ENCODE measurements at places on chromosomes 2 and 18. TPM values are rescaled to one million over a fixed set of nuclear protein-coding genes. Genes with fewer than 3 reads are reported as not detected.

DNA sequence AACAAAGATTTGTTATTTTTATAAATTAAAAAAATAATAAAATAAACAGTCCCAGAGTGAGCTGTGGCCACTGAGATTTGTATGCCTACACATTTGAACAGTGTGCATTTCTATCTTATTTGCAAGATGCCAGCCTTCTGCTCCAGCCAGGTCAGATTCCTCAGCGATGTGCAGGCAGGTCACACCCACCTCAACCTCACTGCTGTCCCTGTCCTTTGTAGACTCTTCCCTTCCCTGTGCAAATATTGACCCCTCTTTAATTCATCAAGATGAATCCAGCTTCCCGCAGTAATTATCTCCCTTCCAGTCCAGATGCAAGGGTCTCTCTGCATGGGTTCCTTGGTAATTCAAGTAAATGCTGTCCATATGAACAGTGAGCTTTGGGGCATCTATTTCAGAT, 256.2 kb downstream of the PIEZO2 start:
- DNase-seq = no peak

GRCh38 chr2:7146151-7146550, 228.9 kb downstream of the RNF144A start:
- peak; percentile 18 for DNase-seq

GRCh38 chr18:59927246-59927825, 27.5 kb downstream of the PMAIP1 start:
- peak; percentile 49 for DNase-seq

DNA sequence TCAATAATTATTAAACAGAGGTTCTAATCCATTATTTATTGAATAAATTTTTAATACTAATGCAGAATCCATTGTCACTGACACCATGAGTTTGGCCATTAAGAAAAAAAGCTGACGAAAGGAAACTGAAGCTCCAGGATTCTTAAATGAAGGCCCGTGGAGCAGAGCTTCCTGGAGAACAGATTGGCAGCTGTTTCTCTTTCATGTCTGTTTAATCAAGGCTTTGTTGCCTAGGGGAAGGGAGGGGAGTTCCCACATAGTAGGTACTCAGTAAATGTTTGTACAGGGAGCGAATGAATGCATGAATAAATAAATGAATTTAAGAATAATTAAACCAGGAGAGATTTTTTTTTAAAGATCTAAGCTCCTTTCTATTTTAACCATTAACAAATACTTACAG, 315.1 kb upstream of the KLHL29 start:
- no peak for DNase-seq

DNA sequence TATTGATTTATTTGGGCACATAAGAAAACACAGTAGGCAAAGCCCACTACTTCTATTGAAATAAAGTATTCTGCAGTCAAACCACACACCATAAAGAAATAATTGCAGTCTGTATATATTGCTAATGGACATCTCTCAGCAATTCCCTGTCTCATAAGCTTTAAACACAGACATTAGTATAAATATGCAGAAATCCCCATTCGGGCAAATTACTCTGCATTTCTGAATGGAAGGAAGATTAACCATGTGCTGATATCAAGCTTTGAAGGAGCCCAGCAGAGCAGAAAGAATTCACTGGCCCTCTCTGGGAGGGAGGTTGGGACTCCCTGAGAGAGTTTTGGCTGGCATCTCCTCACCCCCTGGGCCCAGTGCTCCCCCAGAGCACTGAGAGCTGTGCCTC, 269.6 kb downstream of the ATAD2B start:
- no peak for DNase-seq

- peak; percentile 56 for DNase-seq
Measured at GRCh38 chr2:31138037-31138962, at the start of gene GALNT14. TSS of gene GALNT14 (minus strand) at chr2:31138440. CDS start at chr2:31138086, 354 bp downstream.

RNU2-63P gene
- not detected for total RNA-seq

TEX44 gene
- total RNA-seq = not detected

DNA sequence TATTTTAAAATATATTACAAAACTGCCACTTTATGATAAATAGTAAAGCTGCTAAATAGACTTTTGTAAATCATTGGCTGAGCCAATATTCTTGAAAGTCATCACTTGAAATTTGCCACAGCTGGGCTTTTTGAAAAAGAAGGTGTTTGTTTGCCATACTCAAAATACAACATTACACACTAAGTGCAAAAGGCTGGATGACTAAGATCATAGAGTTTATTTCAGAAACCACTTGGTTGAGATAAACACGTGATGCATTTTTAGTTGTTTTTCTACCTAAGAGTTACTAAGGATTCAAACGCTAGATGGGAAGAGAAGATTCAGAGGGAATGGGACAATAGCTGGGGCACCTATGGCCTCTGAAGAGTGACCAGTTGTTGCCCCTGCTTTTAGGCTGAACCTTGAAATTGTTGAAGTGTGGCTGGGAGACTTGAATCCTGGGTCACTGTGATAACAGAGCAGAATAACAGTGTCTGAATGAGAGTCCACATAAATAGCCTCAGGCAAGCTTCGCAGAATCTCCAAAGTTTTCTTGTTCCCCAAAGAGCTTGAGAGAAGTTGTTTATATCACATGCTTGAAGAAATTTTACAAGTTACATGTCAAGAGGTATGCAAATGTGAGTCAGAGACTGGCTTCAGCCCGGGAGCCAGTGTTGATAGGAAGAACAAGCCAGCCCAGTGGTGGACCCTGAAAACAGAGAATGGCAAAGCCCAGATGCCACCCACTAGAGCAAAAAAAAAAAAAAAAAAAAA, 409.8 kb downstream of the GPD2 start:
- peak; percentile 15 for DNase-seq

DNA sequence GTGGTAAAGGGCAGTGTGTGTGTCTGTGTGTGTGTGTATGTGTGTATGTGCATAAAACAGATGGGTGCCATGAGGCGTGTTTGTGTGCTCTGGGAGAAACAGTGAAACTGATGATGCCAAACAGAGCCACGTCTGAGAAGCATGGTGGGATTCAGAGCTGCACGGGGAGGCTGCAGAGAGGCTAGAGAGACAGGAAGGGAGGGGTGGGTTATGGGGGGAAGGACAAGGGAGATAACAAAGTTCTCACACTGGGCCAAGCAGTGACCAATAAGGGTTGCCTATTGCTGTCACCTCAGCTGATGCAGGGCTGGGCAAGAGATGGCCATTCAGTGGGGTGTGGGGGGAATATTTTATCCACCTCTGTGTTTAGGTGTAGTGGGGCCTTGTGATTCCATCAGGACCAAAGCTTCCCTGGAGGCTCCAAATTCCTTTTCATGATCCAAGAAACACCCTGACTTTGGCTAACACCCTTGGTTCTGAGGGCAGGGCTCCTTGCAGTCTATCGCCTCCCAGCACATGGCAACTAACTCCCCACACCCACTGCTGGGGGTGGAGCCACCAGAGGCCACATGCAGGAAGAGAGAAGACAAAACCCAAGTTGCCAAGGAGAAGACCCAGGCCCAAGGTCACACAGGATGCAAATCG, 54.2 kb upstream of the POMC start:
- no peak for DNase-seq

DNA sequence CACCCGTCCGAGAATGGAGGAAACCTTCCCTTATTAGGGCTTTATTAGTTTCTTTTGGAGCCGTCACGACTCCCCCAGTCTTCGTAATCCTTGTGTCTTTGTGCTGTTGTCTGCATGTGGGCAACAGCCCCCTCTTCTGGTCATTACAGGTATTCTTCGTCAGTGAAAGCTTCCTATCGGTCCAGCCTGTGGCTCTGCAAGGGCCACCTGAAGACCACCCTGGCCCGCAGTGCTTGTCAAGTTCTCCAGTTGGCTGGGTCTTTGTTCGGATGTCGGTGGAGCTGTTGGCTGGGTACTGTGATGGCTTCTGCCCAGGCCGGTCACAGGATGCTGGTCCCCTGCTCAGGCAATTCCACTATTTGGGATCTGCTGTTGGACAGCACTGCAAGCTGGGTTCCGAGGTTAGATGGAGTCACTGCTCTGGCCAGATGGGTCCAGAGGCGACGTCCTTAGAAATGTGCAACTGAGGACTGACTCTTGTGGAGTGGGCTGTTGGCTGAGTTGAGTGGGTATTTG, 19.2 kb downstream of the E2F6 start:
- peak; percentile 36 for DNase-seq

PPM1B gene
- 78.3 TPM for total RNA-seq

- DNase-seq = no peak
Measured at GRCh38 chr2:138124521-138124920, 160.2 kb downstream of the HNMT start.

GRCh38 chr2:231514951-231515297, 15.3 kb downstream of the NMUR1 start:
- no peak for DNase-seq

DNA sequence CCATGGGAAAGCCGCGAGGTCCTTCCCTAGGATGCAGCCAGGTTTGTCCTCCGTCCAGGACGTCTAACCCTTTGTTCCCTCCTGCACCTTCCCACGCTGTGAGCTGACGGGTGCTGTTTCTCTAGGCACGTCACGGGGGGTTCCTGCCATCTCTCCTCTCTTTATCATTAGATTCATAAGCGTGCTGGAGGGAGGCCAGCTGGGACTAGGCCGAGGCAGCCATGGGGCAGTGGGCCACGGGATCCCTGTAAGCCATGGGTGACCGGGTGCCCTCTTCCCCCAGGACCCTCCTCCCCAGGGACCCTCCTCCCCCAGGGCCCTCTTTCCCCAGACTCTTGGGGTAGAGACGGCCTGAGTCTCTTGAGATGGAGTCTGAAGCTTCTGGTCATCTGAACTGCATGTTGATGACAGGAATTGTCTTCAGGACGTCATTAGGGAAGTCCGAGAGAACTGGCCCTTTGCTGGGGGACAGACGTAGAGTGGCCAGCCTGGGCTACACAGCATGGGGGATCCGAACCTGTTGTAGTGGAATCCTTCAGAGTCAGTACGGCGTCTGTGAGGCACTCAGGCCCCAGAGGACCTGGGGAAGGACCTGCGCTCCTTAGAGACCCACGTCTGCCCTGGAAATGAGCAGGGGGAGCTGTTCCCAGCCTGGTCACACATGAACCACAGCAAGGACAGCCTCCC, 108.1 kb downstream of the TPO start:
- no peak for DNase-seq

- DNase-seq = peak; percentile 42
Measured at GRCh38 chr2:207122651-207123334, 43.0 kb downstream of the KLF7 start.

GRCh38 chr2:78061732-78062131, 539.6 kb upstream of the LRRTM4 start:
- no peak for DNase-seq

DNA sequence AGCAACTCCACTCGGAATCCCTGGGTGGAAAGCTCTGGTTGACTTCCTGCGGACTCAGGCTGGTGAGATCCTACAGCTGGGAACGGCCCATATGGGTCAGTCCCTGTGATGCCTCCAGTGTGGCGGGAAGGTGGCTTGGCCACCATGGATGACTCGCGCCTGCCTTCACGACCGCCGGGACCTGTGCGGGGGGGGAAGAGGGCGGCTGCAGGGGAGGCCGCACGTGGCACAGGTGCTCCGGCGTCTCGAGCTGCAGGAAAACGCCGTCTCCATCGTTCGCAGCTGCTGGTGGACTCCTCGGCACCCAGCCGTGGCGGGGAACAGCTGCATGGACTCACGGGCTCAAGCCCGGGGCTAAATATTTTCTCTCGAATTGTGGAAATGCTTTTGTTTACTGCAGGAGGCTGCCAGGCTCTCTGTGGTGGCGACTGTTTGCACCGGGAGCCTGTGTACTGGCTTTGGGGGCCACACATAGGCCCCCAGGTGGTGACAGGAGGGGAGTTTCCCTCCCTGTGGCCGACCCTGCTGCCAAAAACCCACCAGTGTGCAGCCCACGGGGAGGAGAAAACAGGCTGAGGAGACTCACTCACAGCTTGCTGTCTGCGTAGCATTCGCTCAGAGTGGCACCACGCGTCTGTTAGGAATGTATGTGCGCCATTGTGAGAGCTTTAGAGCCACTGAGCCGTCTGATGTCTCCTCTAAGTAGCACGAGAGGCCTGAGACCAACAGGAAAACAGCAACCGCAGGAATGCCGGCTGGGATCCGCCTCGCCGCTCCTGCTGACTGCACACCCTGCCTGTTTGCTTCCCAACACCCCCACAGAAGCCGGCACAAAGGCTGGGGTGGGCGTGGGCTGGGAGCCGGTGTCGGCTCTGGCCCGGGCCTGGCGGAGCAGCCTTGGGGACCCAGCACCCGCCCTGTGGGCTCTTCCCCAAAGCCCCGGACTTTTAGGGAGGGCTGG, 89.2 kb downstream of the NFATC1 start:
- peak; percentile 93 for DNase-seq

SLC9A4 gene
- total RNA-seq = 7.6 TPM

- DNase-seq = no peak
Measured at GRCh38 chr18:59724103-59724502, 26.9 kb upstream of the CCBE1 start.

DNA sequence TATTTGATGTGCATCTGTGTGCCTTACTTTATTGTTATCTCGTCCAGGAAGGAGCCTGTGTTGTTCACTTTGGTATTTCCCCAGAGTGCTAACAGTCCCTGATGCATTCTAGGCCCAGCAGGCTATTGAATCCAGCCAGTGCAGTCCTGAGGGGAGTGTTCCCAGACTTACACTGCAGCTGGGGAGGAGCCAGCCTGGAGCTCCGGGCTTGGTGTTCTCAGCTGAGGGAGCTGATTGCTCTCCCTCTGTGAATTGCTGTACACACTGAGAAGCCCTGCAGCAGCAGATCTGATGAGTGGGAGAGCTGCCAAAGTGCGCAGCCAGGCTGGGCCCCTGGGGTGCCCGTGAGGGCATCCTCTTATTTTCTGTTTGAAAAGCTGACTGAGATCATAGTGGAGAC, 159.2 kb downstream of the GALNT3 start:
- peak; percentile 51 for DNase-seq

DNA sequence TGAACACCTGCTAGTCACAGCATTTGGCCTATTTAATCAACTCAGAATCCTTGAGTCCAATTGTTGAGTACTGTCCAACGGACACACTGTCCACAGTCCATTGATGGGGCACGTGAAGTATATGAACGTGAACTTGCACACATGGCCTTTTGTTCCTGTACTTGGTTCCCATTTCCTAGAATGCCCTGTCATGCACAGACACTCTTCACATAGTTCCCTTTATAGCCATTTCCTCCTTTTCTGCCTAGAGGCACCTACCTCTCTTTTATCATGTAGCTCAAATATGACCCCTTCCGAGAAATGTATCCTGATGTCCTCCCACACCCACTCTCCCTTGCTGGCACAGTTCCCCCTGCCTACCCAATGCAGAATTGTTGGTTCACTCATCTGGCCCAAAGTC, 8.7 kb upstream of the CRYGA start:
- no peak for DNase-seq

DNA sequence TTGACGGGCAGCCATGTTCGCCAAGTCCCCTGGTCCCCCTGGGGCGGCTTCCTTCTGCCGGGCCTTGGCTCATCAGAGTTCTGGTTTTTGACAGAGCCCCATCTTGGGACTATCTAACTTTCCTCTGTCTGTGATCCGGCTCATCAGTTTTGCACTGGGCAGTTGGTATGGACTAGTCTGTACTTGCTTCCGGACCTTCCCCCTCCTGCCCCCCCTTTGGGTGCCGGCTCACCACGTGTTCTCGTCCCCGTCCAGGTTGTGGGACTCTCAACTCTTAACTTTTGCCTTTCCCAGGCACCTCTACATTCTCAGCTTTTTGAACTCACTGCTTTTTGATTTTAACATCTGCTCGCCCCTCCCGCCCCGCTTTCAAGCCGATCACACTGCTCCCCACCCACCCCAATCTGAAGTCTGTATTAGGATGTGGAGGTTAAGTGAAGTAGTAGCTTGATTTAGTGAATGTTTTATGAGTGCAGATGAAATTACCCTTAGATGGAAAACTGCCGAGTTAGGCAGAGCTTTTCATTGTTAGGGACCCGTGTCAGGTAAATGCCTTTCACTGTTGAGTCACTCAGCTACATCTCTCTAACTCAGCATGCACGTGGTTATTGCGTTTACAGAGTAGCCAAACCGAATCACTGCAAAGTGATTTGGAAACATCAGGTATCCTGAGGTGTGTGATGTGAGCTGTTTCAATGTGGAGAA, 874 bp downstream of the WDR43 start:
- peak; percentile 82 for DNase-seq

Measured in renal cortical epithelial cell (primary cell).